ENCODE measurements at places on chromosomes 13 and 19.

GRCh38 chr13:109465148-109465547 lies 321.2 kb downstream of the IRS2 start:
- DNase-seq, result no peak

DNA sequence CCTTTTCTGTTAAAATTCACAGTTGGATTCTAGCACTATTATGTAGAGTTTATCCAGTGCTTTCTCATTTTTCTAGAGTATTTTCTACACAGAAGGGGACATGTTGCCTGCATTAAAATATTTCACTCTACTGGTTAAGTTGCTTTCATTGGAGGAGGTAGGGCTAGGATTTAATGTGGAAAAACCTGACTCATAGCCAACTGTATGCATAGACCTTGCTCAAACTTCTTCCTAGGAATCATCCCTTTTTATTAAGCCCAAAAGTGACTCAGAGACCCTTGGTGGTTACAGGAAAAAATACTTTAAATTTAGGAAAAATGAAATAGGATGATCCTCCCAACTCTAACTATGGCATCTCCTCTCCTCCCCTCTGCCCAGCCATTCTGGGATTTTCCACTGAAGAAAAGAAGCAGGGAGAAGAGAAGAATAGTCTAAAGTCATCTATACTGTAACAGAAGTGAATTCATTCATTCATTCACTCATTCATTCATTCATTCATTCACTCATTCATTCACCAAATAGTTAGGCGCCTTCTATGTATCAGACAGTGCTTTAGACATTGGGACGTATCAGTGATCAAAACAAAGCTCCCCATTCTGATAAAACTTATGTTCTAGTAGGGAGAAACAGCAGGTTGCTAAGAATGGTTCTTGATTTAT lies 109.0 kb upstream of the HTR2A start:
- DNase-seq, result no peak

- DNase-seq, result peak; percentile 85
These were observed 330.6 kb downstream of the SPRY2 start for GRCh38 chr13:80010286-80010831.

DNA sequence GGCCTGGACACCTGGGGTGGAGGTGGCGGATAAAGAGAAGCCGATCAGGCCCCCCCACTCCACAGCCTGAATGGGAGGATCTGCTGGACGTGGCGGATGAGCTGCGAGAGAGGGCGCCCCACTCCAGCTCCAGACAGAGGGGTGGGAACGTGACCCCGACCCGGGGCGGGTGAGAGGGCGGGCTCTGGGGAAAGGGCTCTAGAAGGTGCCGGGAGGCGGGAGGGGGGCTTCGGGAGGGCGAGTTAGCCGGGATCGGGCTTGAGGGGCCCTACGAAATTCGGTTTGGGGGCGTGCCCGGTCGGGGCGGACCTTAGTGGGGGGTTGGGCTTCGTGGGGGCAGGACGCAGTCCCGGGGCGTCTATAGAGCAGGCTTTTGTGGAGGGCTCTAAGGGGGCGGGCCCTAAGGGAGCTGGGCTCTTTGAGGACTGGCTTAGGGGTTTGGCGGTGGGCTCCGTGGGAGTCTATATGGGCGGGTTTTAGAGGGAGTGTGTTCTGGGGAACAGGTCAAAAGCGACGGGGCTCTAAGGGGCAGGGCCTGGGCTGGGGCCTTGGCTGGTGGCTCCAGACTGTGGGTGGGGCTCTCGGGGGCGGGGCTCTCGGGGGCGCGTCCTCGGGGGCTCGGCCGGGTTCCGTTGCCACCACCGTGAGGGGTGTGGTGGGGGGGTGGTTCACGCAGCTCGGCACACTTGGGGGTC lies 4.1 kb upstream of the NANOS3 start:
- DNase-seq, result no peak

DNA sequence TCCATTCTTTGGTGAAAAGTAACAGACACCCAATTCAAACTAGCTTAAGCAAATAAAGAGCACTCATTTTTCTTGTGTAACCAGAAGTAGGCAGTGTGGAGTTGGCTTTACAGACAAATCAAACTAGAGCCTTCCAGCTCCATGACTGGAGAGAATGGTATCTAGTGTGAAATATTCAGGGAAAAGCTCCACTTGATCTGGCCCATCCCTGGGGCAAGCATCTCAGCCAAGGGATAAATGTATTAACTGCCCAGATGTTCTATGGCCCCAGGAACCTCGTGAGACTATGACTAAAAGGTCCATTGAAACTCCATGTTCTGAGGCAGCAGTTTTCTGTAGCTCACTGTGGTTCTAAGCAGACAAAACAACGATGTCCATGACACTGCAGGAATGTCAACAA lies 49.9 kb downstream of the TBC1D4 start:
- no peak for DNase-seq

GRCh38 chr13:39556866-39557265 lies 46.1 kb downstream of the LHFPL6 start:
- DNase-seq, result no peak

DNA sequence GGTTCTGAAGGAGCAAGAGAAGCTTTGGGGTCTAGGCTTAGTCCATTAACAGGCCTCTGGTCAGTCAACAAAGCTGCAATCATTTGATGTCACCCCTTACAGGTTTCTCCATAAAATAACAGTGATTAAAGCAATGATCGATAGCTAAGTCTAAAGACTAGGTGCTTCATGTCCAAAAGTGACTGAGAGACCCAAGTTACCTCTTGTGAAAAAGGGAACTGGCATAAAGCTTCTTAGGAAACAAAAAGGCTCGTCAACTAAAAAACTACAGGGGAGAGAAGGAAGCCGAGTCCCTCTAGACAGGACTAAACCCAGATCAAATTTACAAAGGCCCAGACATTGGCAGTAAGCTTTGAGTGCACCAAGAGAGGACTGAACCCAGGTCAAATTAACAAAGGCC lies 2.2 kb downstream of the DCUN1D2 start:
- no peak for DNase-seq

DNA sequence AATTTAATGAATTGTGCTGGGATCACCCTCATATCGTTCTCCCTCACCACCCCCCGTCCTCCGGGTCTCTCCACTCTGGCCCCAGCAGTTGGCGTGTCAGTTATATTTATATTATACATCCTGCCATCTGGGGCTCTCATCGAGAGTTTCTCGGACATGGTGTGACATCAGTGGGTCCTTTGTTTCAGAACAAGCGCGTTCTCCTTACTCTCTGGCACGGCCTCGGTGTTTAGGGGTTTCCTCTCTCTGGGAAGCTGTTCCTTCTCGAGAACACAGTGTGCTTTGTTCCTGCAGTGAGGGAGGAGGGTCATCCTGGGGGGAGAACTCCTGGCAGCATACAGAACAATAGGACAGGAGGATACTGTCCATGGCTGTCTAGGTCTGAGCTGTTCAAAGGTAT lies 9.8 kb upstream of the MCF2L start:
- DNase-seq, result peak; percentile 93

DNA sequence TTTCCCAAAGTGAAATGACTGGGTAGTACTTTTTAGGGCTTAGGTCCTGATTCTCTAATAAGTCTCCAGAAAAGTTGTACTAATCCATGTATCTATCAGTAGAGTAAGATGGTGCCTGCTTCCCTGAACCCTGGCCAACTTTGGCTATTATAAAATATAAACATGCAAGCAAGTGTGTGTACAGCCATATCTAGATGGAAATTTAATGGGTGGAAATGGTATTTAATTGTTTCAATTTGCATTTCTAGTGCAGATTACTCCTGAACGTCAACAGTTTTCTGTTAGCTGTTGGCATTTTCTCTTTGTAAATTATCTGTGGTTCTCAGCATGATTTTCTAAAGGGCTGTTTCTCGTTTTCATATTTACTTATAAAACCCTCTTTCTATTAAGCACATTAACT lies 187.1 kb upstream of the RNF113B start:
- DNase-seq, result no peak

DNA sequence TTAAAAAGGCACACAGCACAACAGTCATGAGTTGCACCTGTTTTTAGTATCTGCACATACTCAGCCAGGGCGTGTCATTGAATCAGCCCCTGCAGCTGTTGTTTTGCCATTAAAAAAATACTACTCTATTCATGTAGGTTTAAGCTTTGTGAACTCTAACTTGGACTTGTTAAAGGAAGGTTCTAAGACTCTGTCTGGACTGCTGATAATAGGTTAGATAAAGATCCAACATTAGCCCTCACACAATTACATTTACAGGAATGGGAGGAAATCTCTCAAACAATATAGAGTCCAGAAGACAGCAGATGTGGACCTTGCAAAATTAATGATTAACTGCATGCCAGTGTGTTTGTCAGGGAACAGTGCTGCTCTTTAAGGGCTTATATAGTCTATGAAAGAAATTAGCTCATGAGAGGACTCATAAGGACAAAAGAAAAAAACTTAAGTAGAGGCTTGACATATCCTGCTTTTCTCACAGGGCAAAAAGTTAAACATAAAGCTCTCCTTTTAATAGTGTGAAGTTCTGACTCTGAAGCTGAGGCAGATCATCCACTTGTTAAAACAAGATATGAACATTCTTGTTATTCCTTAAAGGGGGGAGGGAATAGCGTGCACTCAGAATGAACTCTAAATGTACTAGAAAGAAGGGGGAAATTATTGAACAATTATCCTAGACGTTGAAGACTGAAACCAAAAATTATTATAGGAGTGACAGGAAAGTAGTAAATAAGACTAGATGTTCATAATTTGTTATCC lies 243.6 kb downstream of the NDFIP2 start:
- no peak for DNase-seq

- no peak for DNase-seq
These were observed 1.4 kb downstream of the KCTD15 start for GRCh38 chr19:33797802-33798671.

DNA sequence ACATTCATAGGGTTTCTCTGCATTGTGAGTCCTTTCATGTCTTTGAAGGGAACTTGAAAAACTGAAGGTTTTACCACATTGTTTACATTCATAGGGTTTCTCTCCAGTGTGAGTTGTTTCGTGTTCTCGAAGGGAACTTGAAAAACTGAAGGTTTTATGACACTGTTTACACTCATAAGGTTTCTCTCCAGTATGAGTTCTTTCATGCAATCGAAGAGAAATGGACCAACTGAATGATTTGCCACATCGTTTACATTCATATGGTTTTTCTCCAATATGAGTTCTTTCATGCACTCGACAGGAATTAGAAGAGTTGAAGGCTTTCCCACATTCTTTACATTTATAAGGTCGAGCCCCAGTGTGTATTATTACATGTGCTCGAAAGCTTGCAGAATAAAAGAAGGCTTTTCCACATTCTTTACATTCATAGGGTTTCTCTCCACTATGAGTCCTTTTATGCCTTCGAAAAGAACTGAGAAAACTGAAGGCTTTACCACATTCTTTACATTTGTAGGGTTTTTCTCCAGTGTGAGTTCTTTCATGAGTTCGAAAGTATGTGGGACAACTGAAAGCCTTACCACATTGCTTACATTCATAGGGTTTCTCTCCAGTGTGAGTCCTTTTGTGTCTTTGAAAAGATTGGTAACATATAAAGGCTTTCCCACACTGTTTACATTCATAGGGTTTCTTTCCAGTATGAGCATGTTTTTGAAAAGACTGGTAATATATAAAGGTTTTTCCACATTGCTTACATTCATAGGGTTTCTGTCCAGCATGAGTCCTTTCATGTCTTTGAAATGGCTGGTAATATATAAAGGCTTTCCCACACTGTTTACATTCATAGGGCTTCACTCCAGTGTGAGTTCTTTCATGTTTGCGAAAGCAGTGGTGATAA lies 20.7 kb downstream of the ZNF14 start:
- DNase-seq, result no peak

- no peak for DNase-seq
These were observed 406 bp upstream of the EID2B start for GRCh38 chr19:39533003-39533512.

DNA sequence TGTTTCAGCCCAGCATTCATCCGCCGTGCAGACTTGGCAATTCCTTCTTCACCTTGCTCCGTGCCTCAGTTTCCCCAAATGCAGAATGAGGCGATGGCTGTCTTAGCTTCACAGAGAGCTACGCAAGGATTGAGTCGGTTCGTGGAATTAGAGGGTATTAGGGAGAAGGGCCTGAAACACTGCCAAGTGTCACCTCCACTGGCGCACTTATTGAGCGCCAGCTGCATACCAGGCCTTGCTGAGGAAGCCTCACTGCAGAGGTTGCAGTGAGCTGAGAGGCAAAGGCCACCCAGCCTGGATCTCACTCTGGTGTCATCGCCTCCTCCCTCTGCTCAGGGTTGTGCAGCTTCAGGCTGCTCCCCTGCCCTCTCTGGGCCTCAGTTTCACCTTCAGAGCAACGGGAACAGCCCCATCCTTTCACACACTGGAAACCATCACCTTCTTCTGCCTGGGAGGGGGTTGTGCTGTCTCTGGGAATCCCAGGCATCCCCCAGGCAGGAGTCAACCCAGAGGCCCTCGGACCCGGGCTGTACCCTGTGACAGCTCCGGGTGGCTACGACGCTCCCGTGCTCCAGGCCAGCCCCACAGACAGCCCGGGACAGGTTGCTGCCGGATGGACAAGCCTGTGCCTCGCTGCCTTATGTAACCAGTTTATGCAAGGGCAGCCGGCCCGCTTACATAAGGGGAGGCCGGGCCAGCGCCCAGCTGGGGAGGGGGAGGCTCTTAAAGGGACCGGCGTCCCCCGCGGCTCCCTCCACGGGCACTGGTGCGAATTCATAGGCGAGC lies 31.9 kb downstream of the NFIC start:
- peak; percentile 94 for DNase-seq

DNA sequence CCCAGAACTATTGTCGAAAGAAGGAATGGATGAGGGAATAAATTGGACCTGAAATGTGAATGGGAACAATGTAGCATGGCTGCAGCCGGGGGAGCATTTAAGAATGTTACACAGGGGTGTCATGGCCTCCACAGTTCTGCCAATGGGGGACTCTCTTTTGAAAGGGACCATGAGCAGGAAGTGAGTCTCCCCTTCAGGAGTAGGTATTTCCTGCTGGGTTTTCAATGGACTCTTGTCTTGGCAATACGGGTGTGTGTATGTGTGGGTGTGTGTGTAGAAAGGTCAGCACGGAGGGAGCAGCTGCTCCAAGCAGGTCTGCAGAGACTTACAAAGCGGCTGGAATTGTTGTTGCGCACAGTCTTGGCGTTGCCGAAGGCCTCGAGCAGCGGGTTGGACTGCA lies 24.4 kb downstream of the MYO1F start:
- no peak for DNase-seq

DNA sequence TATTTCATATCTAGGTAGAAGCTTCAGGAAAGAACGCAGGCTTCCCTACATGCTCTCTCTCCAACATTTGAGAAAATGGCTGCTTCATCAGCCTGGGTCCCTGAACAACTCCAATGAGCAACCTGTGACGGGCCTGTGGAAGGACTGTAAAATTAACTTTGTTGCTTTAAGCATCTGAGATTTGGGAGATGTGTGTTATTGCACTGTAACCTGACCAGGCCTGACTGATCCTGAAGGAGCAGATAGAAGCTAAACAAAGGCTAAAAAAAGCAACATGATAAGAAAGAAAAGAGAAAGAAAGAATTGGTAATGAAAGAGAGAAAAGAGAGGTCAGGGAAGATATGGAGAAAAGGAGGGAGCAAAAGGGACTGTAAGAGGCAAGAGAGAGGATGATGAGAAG lies 77.1 kb upstream of the MBNL2 start:
- DNase-seq, result no peak

DNA sequence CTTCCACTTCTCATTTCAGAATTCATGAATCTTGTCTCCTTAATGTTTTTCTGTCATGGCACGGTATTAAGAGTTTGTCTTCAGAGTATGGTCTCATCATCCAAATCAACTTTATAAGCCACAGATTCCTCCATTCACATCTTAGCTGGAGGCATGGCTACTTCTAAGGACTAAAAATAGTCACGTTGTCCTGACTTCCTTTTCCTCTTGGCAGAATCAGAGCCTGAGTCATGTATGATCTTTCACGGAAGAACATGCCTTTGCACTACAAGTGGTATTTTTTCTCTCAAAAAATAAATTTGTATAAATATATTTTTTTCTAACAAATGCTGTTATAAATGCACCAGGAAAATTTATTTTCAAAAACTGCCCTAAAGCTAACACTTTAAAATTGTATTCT lies 71.4 kb downstream of the ALOX5AP start:
- peak; percentile 40 for DNase-seq

Data from pons (tissue), 1 donor.